Osteocyte (in vitro differentiated cells): ENCODE measurements at places on chromosomes 13 and 19. TPM values are rescaled to one million over a fixed set of nuclear protein-coding genes. Genes with fewer than 3 reads are reported as not detected.
A peak's percentile ranks its signal among the peaks of the same experiment; 100 is the strongest.

- DNase-seq: no peak
- H3K36me3 ChIP-seq: peaks cover 11% of the 10 kb centered on the region
- no peak overlapping the region for H3K4me3 ChIP-seq
These were observed 5.3 kb downstream of the PDCD2L start for GRCh38 chr19:34409189-34410164.

DNA sequence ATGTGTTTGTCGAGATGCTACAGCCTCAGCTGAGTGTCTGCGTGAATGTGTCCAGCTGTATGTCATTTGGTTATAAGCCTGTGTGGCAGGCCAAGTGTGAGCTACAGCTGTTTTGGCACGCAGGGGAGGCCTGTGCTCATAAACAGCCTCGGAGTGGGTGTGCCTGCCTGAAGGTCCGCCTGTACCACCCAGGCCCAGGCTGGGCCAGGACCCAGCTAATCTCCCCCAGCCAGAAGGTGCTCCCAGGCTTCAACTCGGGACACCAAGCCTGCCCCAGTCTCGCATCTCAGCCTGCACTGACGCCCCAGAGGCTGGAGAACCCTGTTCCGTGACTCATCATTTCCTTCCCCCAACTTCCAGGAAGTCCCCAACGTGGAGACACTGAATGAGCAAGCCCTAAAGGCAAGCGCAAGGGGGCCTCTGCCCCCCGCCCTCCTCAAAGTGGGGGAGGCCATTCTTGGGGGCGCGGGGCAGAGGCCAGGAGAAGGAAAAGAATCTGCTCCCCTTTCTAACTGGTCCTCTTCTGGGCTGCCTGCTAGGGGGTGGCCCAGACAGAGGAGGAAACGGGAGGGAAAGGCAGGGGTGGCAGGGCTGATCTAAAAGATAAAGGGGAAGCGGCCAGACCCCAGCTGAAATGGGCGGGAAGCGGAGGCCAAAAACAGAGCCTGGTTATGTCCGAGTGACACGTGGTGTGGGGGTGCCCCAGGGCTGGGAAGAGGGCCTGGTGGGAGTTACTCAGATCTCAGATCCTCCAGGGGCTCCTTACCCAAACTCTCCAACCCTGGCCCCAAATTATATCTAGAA, 2.0 kb downstream of the SLC1A5 start:
- H3K27ac ChIP-seq: peak overlapping the region; percentile 99
- H3K36me3 ChIP-seq: peaks cover 28% of the 10 kb centered on the region
- peaks cover 48% of the 10 kb centered on the region for H3K4me1 ChIP-seq

The BABAM1 gene
- total RNA-seq: 92.5 and 93.7 TPM in 2 replicates

The PCCA gene
- 33.1 and 33.7 TPM in 2 replicates for total RNA-seq

The TIMM44 gene
- total RNA-seq: 69.4 and 73.4 TPM in 2 replicates

DNA sequence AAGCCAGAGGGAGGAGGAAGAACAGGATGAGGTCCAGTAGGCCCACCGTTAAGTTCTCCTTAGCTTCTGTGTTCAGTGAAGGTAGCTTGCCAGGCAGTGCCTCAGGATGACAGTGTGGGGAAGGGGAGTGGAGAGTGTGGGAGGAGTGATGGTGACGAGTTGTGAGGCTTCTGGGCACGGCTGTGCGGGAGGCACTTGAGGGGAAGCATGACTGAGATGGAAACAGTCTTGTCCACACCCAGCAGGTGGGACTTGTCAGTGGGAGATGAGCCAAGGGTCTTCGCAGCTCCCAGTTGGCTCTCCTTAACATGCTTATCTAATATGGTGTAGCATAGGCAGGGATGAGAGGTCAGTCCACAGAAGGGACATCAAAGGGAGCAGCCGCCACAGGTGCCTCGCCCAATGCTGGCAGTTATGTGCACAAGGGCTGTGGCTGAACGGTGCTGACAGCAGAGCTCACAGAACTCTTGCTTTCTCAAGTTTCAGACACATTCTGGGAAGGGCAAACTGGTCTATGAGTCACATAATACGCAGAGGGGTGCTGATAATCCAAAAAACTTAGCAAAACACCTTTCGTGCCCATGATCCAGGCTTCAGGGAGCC, 47.5 kb downstream of the OXGR1 start:
- DNase-seq: no peak
- H3K27ac ChIP-seq: no peak overlapping the region
- H3K27me3 ChIP-seq: peaks cover 13% of the 10 kb centered on the region
- no peaks in the 10 kb centered on the region for H3K4me1 ChIP-seq

The CRLF1 gene
- total RNA-seq: 17.0 and 18.7 TPM in 2 replicates

- H3K27ac ChIP-seq: no peak overlapping the region
- H3K36me3 ChIP-seq: no peaks in the 10 kb centered on the region
- peaks cover 1% of the 10 kb centered on the region for H3K4me1 ChIP-seq
- peaks cover 40% of the 10 kb centered on the region for H3K27me3 ChIP-seq
These were observed 33.6 kb downstream of the TNFSF11 start for GRCh38 chr13:42607546-42607945.

The SBSN gene
- not detected in 2 replicates for total RNA-seq

The TNFSF11 gene
- 0.26 TPM in 1 of 2 replicates, not detected in the other for total RNA-seq

The FGF21 gene
- total RNA-seq: not detected in 2 replicates

The PNMA8A gene
- total RNA-seq: 10.3 and 10.8 TPM in 2 replicates

DNA sequence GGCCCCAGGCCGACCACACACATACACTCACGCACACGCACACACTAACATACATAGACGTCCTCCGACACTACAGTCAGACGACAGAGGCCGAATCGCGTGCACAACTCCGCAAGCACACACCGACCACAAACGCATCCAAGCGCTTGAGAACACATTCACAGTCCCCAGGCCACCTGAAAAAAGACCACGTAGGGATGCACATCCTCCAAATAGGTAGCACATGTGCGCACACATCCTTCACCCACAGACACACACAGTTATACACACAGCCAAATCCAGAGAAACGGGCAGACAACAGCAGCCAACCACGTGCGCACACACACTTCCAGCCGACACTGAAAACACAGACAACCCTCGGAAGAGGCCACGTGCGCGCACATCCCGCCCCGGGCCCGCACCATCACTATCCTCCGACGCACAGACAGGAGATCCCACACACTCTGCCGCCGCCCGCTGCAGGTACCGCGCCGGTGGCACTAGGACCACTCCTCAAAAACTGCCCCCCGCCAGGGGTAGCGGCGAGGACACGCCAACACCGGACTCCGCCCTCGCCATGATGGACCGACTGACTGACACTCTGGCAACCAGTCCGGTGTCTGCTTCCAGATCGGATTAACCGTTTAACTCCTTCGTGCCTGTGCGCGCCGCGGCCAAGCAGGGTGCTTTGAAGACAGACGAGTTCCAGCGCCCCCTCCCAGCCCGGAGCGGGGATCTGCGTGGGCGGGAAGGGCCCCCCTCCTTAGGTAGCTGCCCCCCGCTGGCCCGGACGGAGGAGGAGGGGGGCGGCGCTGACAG, 493 bp upstream of the PDE4A start:
- H3K4me3 ChIP-seq: peak overlapping the region; percentile 75
- H3K4me1 ChIP-seq: peaks cover 35% of the 10 kb centered on the region
- peaks cover 48% of the 10 kb centered on the region for H3K27me3 ChIP-seq
- H3K36me3 ChIP-seq: no peaks in the 10 kb centered on the region
- DNase-seq: no peak

DNA sequence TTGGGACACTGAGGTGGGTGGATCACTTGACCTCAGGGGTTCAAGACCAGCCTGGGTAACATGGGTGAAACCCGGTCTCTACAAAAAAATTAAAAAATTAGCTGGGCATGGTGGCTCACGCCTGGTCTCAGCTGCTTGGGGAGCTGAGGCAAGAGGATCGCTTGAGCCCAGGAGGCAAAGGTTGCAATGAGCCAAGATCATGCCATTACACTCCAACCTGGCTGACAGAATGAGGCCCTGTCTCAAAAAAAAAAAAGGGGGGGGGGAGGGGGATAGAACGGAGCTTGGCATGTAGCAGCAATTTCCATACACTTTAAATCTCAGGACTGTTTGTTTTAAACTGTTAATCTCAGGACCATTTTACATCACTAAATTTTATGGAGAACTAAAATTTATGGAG, 2.2 kb downstream of the ACP7 start:
- H3K4me3 ChIP-seq: no peak overlapping the region
- H3K36me3 ChIP-seq: no peaks in the 10 kb centered on the region
- H3K27ac ChIP-seq: no peak overlapping the region
